Transverse colon (tissue), 4 donors: ENCODE measurements at places on chromosomes 5 and 9. TPM values are rescaled to one million over a fixed set of nuclear protein-coding genes. Genes with fewer than 3 reads are reported as not detected.

The TNFSF8 gene
- total RNA-seq: not detected

The TAF9 gene
- 56.5 TPM for total RNA-seq

The ZNF189 gene
- 17.1 TPM for total RNA-seq

The TAF11L5 gene
- total RNA-seq: not detected

The RABGAP1 gene
- 114 TPM for total RNA-seq

The BAAT gene
- not detected for total RNA-seq

The PCDHGC4 gene
- 26.5 TPM for total RNA-seq

The MYORG gene
- 71.4 TPM for total RNA-seq

GRCh38 chr5:121695307-121695706 is 156.4 kb upstream of the FTMT start:
- DNase-seq: no peak

- no peak for DNase-seq
These were observed 245.5 kb downstream of the ARRDC3 start for GRCh38 chr5:91137647-91138046.

DNA sequence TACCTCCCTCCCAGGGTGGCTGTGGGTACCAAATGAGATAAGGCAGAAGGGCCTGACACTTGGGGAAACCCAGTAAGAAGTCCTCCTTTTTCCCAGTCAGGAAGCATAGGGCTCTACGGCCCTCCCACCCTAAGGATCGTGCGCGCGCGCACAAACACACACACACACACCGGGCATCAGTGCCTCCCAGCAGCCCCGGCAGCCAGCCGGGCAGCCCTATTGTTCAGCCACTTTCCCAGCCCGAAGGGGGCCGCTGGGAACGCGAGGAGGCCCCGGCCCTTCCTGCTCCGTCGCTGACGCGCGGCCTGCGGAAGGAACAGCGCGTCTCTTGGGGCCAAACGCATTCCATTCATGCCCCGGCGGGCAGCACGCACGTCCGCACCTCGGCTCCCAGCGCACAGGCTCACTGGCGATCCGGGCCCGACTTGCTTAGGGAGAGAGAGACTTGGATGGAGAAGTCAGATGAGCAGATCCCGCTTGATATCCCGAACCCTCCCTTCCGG is 22.6 kb downstream of the DUSP1 start:
- no peak for DNase-seq

- no peak for DNase-seq
These were observed 117.4 kb upstream of the GPR151 start for GRCh38 chr5:146633323-146633764.

DNA sequence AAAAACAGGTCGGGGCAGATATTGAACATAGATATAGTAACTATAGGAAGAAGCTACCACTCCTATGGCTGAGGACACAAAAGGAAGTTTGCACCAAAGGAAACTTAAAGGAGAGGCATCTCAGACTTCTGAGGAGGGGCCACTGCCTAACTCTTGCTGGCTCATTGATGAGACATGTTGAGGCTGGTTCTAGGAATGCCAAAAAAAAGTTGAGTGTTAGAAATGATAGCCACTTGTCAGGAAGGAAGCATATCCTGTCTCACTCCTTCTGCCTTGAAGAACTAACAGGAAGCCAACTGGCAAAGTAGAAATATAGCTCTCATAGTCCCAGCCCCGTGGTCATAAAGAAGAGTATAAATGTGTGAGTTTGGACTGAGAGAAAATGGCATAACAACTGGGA is 23.3 kb upstream of the STOM start:
- no peak for DNase-seq

DNA sequence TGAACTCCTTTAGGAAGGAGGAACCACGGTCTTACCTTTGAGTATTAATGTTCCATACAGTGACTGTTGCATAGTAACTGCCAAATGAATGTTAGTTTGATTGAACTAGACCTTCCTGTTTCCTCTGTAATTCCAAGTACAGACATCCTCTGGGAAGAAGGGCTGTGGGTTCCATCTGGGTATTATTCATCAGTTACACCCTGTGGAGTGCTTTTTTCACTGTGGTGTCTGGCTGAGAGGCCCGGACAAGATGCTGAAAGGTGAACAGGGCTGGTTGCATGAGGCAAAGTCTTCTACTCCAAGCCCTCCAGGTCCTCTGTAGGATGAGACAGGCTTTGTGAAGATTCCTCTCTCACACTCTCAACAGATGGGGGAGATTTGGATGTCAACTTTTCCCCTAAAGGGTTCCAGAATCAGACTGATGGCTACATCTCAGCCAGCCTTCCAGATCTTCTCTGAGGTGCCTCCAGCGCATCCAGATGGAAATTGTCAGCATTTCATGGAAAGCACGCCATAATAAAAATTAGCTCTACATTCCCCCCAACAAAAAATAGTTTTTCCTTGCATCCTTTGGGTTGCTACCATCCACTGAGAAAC is 230.9 kb downstream of the GAS1 start:
- no peak for DNase-seq

- DNase-seq: no peak
These were observed 278.9 kb upstream of the CD180 start for GRCh38 chr5:67475489-67475888.

- DNase-seq: peak; percentile 9
These were observed 59.6 kb upstream of the SLC27A6 start for GRCh38 chr5:128905568-128906110.

- DNase-seq: peak; percentile 14
These were observed 162.7 kb downstream of the ZNF608 start for GRCh38 chr5:124583469-124584350.

DNA sequence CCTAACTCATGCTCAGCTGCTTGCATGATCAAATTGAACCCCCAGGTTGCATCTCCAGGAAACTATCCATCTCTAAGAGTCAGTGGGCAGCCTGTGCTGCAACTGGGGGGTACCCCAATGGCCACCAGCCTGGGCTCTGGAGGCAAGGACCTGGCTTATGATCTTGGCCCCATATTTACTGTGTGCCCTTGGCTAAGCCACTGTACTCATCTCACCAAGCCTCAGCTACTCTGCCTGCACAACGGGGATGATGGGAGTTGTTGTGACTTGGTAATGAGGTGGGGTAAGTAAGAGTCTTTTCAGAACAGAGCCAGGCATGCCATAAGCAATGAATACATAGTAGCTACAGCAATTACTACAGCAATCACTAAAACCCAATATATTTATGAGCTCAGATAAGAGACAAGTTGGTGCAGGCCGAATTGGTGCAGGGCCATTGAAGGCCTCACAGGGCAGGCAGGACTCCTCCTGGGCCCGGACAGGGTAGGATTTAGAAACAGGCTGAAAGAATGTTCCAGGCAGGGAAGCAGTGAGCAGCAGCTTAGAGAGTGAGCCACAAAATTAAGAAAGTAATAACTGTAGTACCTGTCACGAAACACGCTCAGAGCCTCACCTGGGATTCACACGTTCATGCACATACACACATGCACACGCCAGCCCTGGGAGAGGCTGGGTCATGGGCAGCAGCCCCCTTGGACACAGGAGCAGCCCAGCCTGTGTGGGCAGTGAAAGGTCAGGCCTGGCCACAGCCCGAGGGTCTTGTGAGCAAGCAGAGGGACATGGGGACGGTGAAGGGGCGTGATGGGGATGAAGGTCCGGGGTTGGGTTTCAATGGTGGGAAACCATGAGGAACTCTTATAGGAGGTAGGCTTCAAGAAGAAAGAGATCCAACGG is 74.1 kb downstream of the PAX5 start:
- no peak for DNase-seq

DNA sequence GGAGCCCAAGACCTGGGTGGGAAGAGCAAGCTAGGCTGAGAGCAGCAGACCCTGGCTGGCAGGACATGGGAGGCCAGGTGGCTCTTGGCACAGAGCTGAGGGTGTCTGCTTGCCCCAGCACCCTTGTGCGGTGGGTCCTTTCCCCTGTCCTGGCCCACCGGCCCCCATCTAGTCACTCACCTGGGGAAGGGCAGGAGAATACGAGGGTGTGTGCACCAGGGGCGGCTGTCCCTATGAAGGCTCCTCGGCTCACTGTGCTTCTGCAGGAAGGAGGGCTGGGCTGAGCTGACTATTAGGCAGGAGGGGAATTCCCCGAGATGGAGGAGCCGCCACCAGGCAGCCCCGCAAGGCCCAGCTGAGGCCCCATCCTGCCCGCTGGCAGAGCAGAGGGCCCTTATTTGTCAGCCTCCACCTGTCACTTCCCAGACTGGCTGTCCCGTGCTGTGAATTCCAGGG is 6.1 kb upstream of the TNIP1 start:
- DNase-seq: peak; percentile 79

DNA sequence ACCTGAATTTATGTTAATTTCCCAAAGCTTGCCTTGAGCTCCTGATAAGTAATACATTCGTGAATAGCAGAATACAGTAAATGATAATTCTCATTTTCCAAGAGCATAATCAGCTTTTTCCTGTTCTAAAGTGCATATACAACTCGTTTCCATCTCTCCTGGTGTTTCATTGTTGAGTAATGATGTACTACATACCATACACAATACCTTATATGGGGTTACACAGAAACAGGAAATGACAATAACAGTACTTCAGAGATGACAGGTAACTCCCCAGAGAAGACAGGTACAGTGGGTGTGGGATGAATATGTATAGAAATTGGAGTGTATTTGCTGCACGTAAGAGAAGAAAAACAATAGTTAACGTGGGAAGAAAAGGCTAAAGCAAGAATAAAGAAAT is 287.1 kb downstream of the TENT4A start:
- DNase-seq: no peak

DNA sequence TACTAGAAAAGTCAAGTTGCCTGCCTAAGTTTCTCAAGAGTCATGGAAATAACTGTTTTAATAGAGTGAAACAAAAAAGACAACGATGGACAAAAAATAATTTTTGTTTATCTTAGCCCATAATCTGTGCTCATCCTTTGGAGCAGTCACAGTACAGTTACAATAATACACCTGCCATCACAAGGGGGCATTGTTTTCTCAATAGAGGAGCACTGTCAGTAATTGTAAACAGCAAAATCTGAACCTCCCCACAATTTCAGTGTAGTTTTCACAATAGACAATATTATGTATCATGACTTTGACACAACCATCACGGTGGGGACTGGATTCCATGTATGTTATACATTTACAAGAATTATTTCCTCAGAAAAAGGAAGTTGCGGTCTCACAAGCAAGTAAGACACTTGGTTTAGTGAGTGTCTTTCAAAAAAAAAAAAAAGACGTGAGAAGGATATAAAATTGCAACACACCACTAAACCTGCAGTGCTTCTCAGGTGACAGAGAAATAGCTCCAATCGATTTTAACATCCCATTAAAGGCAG is 586.3 kb downstream of the PTPRD start:
- DNase-seq: no peak

DNA sequence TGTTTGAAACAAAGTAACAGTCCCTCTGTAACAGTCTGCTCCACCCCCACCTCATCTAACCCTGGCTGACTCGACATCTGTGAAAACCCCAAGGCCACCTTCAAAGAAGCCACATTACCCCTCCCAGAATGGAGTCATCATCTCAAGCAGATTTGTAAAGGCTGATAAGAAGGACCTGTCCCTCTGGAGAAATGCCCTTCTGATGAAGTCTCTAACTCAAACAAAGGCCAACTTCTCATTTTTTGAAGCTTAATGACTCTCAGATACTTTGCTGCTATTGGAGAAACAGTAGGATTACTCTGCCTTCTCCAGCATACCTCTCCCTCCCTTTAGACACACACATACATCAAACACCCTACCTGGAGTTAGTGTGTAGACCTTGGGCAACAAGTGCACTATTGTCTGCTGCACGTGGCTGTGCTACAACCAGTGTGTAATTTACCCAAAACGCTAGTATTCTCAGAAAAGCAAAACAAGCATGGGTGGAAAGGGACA is 5.3 kb upstream of the SUSD1 start:
- DNase-seq: no peak

DNA sequence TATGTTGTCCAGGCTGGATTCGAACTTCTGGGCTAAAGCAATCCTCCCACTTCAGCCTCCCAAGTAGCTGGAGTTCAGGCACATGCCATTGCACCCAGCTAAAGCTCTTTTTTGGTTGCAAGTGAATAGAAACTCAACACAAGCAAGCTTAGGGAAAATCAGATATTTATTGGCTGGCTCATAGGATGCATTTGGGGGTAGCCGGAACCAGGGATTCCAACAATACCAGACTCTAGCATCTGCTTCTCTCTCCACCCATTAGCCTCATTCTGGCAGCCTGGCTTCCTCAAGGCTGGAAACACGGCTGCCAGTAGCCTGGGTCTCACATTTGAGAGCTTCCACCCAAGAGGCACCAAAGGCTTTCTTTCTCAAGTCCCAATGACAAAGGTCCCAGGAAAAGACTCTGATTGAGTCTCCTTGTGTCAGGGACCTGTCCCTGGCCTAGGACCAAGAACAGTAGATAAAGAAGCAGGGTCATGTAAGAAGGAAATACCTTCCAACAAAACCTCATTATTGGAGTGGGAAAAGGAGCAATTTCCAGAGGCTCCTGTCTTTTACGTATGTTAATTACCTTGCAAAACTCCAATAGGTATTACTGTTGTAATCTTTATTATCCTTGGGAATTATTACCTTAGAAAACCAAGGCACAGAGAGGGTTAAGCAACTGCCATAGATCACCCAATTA is 23.0 kb upstream of the B4GALT1 start:
- no peak for DNase-seq

- no peak for DNase-seq
These were observed 15.7 kb downstream of the FER start for GRCh38 chr5:108763222-108763916.

GRCh38 chr9:84778570-84778969 is 109.0 kb downstream of the NTRK2 start:
- DNase-seq: no peak

DNA sequence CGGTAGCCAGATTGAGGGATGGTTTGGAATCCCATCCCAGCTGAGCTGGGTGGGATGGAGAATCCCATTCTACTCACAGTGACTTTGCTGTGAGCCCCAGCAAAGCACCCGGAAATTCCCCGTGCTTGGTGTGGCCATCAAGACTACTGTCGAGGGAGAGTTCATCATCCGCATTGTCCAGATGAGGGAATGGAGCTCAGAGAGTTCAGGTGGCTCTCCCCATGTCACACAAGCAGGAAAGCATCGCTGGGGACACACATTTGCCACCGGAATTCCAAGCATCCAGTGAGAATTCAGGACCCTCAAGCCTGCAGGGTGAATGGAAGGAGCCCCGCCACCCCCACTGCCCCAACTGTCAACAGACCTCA is 54.4 kb downstream of the HRH2 start:
- no peak for DNase-seq

GRCh38 chr5:56471707-56472106 is 238.6 kb upstream of the ANKRD55 start:
- DNase-seq: no peak

- no peak for DNase-seq
These were observed 138.6 kb downstream of the CEMIP2 start for GRCh38 chr9:71629578-71630215.

DNA sequence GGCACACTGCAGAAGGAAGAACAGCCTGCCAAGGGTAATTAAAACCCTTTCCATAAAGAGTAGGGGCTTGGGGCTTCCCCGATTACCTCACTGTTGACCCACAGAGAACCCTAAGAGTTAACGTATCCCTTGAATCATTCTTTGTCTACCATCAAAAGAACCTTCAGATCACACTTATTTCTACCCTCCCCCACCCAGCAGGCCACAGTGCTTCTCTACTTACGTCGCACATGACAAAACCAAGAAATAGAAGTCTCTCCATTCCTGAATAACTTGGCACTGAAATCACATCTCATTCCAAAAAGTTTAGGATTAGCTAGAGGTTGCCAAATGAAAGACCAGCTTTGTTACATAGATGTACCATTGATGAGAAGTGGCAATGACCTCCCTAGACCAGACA is 268.7 kb upstream of the GAS1 start:
- DNase-seq: no peak

- DNase-seq: no peak
These were observed 42.3 kb downstream of the FAM78A start for GRCh38 chr9:131233995-131234394.

GRCh38 chr9:94157050-94157801 is 73.0 kb downstream of the PTPDC1 start:
- peak; percentile 83 for DNase-seq

GRCh38 chr5:74402553-74402952 is 238.0 kb downstream of the ENC1 start:
- no peak for DNase-seq
